ENCODE measurements at places on chromosomes 2 and 18. TPM values are rescaled to one million over a fixed set of nuclear protein-coding genes. Genes with fewer than 3 reads are reported as not detected.

DNA sequence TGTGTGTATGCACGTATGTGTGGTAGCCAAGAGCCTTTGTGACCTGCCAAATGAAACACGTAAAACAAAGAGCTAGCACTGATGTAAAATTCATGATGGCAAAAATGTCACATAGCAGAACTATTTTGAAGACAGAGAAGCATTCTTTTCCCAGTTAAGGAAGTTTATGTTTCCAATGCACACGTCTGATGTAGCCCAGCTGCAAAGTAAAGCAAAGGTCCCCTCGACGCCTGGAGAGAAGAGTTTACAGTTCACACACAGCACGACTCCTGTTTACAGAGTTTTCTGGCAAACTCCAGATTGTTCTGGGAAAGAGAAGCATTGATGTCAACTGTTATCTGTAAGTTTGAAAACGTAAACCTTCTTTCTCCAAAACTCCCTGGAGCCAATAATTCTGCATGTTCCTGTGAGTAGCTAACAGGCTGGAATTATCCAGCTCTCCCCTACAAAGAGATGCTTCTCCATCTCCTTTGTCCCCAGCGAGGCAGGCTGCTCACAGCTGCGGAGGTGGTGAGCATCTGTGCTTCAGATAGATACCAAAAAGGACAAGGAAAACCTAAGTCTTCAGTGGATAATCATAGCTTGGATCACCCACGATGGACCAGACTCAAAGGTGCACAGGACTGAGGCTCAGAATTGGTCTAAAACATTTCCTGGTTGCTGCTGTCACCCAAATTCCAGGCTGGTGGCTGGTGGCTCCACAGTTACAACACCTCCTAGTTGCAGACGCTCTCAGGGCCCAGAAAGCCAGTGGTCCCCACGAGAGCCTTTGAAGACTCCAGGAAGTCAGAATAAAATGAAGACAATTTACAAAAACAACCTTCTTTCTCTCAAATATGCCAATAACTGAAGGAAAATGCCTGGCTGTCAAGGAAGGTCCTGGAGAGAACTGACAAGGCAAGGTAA is 87.4 kb downstream of the COL6A3 start:
- no peak for DNase-seq

- DNase-seq = no peak
These were observed 2.3 kb upstream of the SLC4A3 start for GRCh38 chr2:219625179-219625578.

MYL12B gene
- total RNA-seq = 484 TPM

- DNase-seq = no peak
These were observed 1499.4 kb downstream of the SUCLG1 start for GRCh38 chr2:82959727-82960126.

GRCh38 chr2:38146907-38147307 is 71.0 kb upstream of the CYP1B1 start:
- peak; percentile 86 for DNase-seq

DNA sequence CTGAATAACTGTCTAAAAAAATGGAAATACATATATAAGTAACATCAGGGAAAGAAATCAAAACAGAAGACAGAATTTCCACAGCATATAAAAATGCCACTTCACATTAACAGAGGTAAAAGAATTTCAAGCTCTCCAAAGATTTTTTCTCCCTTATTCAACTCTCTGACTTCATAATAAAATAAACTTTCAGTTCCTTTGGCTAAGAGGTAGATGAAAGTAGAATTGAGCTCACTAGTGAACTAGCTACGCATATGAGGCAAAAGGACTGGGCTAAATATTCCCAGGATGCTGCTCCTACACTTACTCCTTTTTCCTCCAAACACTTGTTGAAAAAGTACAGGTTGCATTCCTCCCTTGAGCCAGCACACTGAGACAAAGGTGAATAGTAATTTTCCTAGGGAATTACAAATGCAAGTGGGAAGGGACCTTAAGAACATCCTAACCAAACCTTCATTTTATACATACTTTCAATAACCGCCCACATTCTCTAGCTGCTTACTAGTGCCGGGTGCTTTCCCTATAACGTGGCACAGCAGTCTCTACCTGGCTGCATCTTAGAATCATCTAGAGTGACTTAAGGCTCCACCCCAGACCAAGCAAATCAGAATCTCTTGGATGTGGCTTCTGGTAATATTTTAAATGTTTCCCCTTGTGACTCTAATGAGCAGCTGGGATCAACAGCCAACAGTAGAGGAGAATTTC is 136.6 kb downstream of the MTCL1 start:
- peak; percentile 24 for DNase-seq

DNA sequence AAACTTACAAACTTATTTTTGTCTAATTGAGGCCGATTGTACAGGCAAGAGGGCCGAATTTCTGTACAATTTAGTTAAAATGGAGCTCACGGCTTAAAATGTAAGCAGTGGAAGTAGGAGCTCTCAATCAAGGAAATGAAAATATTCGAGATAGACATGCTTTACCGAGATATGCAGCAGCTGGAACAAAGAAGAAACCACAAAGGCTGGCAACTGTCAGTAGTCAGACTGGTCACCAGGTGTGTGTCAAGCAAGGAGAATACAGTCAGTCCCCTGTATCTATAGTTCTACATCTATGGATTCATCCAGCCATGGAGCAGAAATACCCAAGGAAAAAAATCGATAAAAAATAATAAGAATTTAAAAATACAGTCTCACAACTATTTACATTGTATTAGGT is 122.6 kb downstream of the WDSUB1 start:
- DNase-seq = no peak

LYG2 gene
- total RNA-seq = not detected

- DNase-seq = no peak
These were observed 77.5 kb downstream of the OSBPL6 start for GRCh38 chr2:178271629-178272333.

MTIF2 gene
- 15.9 TPM for total RNA-seq

DNA sequence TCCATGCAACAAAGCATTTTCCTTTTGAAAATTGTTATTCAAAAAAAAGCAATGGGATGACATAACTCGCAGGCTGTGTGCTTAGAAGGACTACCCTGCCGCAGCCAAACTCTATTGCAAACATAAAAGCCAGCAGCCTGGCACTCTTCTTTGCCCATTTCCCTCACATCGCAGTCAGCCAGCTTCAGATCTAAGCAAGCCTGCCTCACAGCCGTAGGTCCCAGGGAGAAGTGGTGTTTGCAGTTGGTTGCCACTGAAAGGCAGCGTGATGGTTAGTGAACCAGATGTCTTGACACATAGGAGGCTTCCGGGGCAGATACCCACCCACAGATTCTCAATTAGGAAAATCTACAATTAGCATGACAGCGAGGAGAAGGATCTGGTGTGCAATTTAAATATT is 655.2 kb downstream of the RNF144A start:
- no peak for DNase-seq

- no peak for DNase-seq
These were observed 252.4 kb upstream of the SPOPL start for GRCh38 chr2:138249207-138249606.

- no peak for DNase-seq
These were observed 199.3 kb downstream of the MEMO1 start for GRCh38 chr2:31811482-31811881.

GRCh38 chr2:42568401-42569115 is at the start of gene MTA3:
Gene MTA3 (plus strand): TSS chr2:42568632. CDS start chr2:42568746, 114 bp downstream.
- DNase-seq = no peak

- DNase-seq = peak; percentile 19
These were observed 799 bp downstream of the CEP68 start for GRCh38 chr2:65057054-65057375.

DNA sequence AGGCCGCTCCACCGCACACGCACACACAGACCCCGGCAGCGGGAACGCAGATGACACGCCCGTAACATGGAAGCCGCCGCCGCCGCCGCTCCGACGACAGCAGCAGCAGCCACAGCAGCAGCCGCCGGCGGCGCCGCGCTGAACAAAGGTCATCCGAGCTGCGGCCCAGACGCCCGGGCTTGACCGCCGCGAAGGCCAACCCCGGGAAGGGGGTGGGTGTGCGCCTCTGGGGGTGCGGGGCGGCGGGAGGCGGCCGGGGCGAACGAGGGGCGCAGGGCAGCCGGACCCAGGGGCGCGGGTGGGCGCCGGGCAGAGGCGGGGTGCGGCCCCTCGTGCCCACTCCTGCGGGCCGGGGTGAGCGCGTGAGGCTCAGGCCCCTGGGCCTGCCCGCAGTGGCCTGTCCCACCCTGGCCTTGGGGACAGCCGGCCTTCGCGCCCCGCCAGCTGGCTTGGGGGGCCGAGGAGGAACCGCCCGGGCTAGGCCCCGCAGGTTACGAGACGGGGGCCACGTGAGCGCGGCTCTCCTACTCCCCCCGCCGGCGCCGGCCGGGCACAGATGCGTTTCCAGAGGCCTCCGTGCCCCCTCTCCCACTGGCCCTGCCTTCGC is 1.0 kb upstream of the ZNF532 start:
- peak; percentile 45 for DNase-seq

CFAP210 gene
- total RNA-seq = not detected

- no peak for DNase-seq
These were observed 948.8 kb upstream of the FAM98A start for GRCh38 chr2:34547900-34548299.

GRCh38 chr2:240962300-240963064 is 35.9 kb upstream of the SNED1 start:
- DNase-seq = no peak

MYO5B gene
- 29.3 TPM for total RNA-seq

Data from HT-29 (cell line).